HuH-7 (cell line): ENCODE measurements at places on chromosomes 7 and 10.

- no peak for DNase-seq
These were observed 176.2 kb upstream of the ITGB1 start for GRCh38 chr10:33134011-33134751.

DNA sequence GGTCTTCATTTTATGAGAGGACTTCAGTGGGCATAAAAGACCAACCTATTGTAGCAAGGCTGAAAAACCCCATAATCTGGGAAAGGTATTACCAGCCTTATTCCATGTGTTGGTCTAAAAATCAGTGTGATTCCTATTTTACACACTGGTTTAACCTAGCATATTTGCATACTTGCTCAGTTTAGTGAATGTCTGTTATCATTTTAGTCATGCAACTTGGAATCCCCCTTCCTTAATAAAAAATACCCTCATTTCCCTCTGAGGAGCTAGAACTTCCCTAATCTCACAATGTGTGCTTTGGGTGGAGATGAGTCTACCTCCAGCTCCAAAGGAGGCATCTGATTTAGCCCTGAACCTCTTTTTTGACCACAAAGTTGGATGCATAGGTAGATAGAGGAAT lies 312.8 kb upstream of the SORCS1 start:
- no peak for DNase-seq

- DNase-seq: no peak
These were observed 76.8 kb upstream of the FAM180A start for GRCh38 chr7:135825406-135825805.

DNA sequence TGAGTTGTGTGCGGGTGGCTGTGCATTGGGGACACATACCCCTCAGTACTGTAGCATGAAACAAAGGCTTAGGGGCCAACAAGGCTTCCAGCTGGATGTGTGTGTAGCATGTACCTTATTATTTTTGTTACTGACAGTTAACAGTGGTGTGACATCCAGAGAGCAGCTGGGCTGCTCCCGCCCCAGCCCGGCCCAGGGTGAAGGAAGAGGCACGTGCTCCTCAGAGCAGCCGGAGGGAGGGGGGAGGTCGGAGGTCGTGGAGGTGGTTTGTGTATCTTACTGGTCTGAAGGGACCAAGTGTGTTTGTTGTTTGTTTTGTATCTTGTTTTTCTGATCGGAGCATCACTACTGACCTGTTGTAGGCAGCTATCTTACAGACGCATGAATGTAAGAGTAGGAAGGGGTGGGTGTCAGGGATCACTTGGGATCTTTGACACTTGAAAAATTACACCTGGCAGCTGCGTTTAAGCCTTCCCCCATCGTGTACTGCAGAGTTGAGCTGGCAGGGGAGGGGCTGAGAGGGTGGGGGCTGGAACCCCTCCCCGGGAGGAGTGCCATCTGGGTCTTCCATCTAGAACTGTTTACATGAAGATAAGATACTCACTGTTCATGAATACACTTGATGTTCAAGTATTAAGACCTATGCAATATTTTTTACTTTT lies 1.8 kb downstream of the DDIT4 start:
- DNase-seq: no peak

GRCh38 chr7:41975849-41976248 lies 261.2 kb downstream of the GLI3 start:
- no peak for DNase-seq

DNA sequence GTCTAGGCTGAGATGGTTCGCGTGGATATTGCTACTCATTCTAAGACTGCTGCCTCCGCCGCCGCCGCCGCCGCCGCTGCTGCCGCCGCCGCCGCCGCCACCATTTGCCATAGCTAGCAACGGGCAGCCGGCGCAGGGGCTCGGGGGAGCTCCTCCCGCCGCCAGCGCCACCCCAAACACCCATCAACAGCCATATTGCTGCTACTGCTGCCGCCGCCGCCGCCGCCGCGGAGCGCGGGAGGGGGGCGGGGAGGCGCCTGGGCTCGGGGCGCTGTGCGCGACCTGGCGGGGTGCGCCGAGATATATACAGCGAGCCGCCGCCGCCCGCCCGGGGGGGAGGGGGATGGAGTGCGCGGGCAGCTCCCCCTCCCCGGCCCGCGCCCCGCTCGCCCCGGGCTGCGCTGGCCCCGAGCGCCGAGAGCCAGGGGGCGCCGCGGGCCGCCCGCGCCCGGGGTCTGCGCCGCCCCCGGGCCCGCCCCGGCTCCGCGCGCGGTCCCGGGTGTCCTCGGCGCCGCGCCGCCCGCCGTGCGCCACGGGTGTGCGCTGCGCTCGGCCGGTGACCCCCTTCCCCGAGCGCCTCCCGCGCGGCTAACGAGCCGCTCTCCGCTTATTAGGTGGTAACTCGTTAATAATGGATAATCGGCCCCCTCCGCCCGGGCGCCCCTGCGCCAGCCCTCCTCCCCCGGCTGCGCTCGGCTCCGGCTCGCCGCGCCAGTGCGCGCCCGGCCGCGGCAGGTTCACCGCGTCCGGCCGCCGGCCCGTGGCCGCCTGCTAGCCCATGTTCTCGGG lies at the start of gene KCNMA1:
Gene KCNMA1, minus strand, starts transcription at position 277 of the 789 bp plus-strand sequence.
- no peak for DNase-seq

DNA sequence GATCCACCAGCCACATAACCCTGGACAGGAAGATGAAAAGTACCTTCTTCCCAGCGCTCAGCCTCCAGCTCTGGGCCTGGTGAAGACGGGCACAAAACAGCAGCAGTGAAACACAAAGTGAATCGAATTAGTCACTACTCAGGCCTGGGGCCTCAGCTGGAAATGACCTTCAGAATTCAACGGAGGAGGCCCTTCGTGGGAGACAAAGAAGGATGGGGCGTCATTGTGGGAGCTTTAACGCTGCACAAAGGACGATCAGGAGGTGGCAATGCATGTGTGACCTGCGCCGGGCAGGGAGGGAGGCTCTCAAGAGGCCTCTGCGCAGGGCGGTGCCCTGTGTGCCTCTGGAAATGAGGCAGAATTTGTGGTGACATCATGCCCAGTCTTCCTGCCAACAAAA lies 161.9 kb downstream of the DNAJB6 start:
- DNase-seq: no peak

GRCh38 chr7:33685503-33685902 lies 219.8 kb upstream of the BMPER start:
- DNase-seq: no peak

DNA sequence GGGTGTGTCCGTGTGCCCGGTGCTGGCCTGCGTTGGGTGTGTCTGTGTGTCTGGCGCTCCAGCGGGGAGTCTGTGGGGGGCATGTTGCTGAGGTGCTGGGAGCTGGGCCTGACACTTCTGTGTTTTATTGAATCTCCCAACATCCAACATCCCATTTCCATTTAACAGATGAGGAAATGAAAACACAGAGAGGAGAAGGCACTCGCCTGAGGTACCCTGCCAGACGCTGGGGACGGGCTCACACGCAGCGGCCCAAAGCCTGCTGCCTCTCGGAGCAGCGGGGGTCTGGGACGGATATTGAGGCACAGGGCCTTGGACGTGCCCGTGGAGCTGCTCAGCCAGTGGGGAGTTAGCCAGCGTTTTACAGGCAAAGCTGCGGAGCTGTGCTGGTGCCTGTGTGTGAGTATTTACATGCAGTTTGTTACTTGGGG lies 133.9 kb downstream of the DNAJB6 start:
- no peak for DNase-seq

DNA sequence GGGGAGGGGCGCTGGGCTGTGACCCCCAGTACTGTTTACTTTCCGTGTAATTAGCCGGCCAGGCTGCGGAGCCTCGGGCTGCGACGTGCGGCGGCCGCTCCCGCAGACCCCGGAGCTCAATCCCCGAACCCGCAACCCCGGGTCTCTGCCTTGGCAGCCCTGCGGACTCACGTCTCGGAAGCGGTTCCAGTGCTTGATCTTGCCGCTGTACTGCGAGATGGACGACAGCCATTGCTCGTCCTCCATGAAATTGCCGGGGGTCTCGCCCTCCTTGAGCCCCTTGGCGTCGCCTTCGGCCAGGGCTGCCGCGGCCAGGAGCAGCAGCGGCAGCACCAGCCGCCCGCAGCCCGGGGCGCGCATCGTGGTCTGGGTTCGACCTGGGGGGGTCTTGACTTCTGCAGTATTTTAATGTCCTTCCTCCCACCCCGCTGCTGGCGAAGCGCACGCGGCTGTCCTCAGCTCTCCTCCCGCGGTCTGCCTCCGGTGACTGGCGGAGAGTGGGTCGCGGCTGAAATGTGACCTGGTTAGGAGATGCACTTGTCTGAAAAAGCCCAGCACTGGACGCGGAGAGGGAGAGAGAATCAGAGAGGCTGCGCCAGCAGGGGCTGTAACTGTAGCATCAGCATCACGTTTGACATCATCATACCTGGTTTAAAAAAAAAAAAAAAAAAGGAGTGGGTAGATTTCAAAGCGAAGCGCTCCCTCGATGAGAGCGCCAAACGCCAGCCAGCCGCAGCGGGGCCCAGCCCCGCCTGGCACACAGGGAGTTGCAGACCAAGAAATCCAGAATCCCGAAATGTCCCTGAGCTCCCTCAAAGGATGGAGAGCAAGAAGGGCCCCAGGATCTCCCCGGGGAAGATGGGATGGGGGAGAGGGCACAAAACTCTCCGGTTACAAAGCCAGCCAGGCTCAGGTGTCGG lies at the start of gene SPOCK2:
Gene SPOCK2, minus strand, starts transcription at position 583 of the 920 bp plus-strand sequence. Its CDS starts 223 bp downstream, at position 360.
- DNase-seq: peak; percentile 48

- no peak for DNase-seq
These were observed 92.9 kb upstream of the HDAC9 start for GRCh38 chr7:18402488-18403183.

- DNase-seq: no peak
These were observed 140.2 kb downstream of the PRKG1 start for GRCh38 chr10:51214207-51215196.

GRCh38 chr7:17118412-17118811 lies 180.0 kb upstream of the AHR start:
- no peak for DNase-seq

GRCh38 chr7:103466814-103467213 lies 20.8 kb upstream of the SLC26A5 start:
- no peak for DNase-seq

DNA sequence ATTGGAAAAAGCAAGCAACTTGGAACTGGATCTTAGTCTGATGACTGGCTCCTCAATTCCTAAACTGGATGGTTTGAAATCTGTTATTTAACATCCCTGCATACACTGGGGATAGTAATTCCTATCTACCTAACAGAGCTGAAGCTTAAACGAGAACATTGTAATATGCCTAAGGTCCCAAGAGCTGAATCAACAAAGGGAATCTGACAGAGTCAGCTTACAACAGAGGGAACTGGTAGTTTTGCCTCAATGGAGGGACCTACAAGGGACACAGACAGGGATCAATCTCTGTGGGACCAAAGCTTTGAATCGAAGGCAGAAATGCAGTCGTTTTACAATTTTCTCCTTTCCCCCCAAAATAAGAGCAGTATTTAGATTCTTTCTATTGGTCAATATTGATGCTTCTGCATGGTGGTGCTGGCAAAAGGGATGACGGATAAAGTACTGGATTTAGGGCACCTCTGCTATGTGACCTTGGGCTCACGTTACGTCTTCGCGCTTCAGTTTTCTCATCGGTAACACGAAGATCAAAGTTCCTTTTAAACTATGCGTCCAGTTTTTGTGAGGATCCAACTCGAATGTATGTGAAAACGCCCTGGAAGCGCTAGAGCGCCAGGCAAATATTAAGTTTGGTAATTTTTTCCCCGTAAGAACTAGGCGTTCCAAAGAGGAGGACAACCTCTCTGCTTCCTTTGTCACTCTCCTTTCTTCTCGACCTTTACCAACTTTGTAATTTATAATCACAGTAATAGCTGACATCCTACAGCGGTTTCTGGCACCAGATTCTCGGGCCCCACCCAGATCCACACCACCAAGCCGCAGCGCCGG lies 1.1 kb downstream of the ACTR1A start:
- no peak for DNase-seq

GRCh38 chr10:113019096-113019495 lies 69.0 kb downstream of the TCF7L2 start:
- DNase-seq: no peak

DNA sequence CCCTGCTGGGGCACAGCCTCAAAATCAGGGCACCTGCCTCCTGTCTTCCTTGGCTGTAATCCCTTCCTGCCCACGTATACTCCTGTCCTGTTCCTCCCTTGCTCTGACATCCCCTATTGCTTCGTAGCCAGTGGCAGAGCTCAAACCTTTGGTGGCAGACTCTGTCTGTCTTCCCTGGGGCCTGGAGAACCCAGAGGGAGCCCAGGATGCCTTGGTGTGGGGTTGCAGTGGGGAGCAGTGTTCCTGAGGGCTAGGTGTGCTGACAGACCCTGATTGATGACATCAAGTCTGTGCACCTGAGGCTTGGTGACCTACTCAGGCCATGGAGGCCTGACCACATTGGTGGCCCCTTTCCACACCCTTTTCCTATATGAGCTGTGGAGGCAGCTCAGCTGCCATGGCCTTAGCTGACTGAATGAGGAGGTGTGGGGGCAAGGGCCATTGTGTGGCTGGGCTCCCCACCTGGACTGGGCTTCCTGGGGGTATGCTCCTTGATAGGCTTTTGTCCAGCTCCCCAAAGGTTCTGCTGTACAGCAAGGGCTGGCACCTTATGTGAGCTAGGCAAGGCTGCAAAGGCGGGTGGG lies 5.4 kb upstream of the GCK start:
- no peak for DNase-seq

GRCh38 chr10:80530251-80530650 lies 7.5 kb upstream of the SH2D4B start:
- no peak for DNase-seq

DNA sequence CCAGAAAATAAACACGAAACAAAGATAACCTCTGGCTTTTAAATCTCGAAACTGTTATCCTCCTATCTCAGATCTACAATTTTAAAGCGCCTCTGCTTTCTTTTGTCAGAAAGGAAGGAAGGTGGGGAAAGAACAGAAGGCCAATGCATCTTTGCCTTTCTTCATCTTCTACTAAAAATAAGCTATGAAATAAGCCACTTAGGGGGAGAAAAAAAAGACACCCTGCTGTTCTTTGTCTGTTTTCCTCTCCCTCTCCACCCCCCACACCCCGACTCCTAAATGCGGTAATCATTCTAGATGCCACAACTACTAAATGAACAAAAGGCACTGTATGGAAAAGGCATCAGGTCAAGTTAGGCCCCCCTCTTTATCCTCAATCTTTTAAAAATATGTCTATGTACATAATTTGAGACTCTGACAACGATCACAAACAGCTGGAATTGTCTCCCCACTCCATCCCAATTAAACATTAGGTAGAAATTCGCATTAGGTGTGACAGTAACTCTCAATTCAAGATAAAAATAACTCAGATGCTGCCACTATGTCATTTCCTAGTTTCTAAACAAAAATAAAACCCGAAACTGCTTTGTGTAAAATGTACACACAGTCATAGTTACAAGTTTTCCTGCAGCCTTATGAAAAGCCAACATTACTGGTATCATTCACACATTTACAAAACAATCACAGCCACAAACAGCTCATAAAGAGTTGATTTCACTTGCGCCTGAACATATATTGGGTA lies 2.4 kb downstream of the UBE2H start:
- DNase-seq: no peak

DNA sequence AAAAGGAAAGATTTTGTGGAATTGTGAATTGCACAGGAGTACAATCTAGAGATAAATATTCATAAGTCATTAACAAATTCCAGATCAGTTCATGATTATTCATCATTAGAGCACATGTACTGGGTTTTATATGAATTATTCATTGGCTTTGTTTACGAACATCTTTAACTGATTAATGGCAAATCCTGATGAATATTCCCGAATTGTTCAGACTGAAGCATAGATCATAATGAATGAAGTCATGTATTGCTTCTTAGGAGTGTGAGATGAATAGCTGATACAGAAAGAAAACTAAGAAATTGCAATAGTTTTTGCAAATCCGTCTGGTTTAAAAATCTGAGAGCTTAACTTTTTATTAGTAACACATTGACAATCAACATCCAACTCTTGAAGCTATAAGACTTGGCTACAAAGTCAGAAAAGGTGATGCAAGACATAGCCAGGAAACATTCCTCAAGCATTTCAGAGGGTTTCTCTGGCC lies 183.6 kb upstream of the DGKB start:
- DNase-seq: no peak

GRCh38 chr7:41163991-41164390 lies 538.9 kb downstream of the INHBA start:
- no peak for DNase-seq
